Nucleus accumbens (tissue), 56 donors: ENCODE measurements at places on chromosomes 2 and 18.

DNA sequence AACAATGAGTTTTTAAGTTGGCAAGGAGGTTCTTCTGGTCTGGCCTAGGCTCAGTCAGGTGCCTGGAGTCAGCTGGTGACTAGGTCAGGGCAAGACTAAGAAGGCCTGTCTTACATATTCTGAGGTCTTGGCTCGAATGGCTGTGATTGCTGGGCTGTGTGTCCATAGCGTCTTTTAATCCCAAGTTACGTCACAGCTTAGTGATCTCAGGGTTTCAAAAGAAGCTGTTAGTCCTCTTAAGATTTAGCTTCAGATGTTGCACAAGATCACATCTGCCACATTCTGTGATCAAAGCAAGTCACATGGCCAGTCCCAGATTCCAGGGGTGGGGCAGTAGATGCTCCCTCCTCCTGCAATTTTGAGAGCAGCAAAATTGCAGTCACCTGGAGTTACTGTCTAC, 61.3 kb downstream of the PKP4 start:
- no peak for DNase-seq

- peak; percentile 30 for DNase-seq
These were observed 109.6 kb downstream of the SH3RF3 start for GRCh38 chr2:109238580-109238979.

GRCh38 chr18:49045585-49045984, 94.8 kb upstream of the SMAD7 start:
- DNase-seq = no peak

GRCh38 chr2:219916726-219917440, 289.5 kb downstream of the SLC4A3 start:
- no peak for DNase-seq

- no peak for DNase-seq
These were observed 305.9 kb upstream of the SALL3 start for GRCh38 chr18:78673516-78674321.

DNA sequence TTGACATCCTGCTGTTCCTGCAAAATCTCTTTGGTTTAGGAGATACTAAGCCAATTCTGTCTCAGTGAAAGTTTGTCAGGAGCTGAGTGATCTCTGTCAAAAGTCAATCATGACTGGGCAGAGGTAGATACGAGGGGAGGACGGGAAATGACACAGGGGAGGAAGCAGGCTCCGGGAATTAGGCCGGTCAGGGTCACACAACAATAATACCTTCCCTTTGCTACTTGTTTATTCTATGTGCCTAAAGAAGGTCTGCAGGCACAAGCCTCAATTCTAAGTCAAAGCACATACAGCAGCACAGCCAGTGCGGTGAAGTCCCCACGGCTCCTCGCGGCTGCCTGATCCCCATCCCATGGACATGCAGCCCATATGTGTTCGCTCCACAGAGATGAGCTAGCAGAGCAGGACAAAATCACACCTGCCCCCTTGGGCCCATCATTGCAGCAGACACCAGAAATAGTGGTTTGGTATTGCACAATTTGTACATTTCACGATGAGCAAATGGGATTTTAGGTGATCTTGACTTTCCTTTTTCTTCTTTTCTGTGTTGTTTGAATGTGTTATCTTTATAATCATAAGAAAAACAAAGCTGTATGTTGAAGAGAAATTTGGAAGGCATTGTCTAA, 141.4 kb downstream of the VAPA start:
- no peak for DNase-seq

- DNase-seq = no peak
These were observed 60.5 kb downstream of the SMCHD1 start for GRCh38 chr18:2715990-2716389.

- DNase-seq = no peak
These were observed 50.5 kb upstream of the PXDN start for GRCh38 chr2:1794821-1795220.

GRCh38 chr2:25342372-25343186, 854 bp upstream of the DNMT3A start:
- DNase-seq = peak; percentile 53

GRCh38 chr2:218406949-218407618, 7.4 kb downstream of the CTDSP1 start:
- DNase-seq = peak; percentile 41

DNA sequence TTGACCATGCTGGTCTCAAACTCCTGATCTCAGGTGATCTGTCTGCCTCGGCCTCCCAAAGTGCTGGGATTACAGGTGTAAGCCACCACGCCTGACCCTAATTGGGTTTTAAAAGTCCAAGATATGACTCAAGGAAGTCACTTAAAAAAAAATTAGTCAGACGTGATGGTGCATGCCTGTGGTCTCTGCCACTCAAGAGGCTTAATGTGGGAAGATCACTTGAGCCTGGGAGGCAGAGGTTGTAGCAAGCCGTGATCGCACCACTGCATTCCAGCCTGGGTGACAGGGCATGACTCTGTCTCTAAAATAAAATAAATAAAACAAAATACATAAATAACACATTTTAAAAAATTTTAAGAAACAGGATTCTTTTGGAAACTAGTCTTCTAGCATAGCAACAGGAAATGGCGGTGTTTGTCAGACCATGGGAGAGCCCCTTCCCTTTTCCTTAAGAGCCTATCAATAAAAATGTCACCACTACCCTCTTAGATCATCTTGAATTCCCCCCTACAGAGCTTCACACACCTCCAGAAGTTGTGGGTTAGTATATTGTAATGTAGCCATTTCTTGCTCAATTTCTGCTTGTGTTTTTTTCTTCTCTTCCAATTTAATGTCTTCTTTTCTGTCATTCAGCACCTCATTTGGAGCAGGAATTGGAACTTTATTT, 20.1 kb downstream of the SFT2D3 start:
- no peak for DNase-seq

DNA sequence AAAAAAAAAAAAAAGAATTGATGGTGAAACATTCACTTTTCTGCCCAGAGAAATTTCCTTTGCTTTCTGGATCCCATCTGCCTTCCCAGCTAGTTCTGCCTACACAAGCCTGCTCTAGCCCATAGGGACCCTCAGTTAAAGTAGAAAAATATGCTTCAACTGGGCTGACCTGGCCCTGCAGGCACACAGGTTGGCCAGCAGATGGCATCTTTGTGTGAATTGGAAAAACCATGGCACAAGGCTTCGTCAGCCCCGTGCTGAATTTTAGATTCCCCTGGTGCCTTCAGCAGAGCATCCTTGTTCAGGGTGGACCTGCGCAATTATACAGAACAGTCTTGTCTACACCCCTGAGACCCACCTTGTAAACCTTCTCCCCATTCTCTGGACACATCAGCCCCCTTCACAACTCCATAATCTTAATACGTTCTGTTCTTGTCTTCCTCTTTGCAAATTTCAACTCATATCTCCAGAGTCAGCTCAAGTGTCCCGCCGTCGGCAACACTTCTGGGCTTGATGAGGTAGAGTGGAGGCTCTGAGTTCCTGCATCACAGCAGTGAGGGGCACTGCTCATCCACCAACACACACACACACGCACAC, 114.5 kb downstream of the INSIG2 start:
- no peak for DNase-seq

DNA sequence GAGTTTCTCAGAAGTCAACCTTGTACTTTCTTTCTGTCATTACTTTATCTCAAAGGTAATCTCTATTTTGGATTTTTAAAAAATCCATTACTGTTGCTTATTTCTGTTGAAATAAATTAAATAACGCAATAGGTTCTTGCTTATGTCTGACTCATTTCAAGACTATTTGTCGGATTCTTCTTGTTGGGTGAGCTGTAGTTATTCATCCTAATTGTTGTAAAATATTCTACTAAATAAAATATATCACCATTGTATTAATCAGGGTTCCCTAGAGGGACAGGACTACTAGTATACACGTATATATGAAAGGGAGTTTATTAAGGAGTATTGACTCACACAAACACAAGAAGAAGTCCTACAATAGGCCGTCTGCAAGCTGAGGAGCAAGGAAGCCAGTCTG, 403.9 kb upstream of the CYRIA start:
- no peak for DNase-seq

DNA sequence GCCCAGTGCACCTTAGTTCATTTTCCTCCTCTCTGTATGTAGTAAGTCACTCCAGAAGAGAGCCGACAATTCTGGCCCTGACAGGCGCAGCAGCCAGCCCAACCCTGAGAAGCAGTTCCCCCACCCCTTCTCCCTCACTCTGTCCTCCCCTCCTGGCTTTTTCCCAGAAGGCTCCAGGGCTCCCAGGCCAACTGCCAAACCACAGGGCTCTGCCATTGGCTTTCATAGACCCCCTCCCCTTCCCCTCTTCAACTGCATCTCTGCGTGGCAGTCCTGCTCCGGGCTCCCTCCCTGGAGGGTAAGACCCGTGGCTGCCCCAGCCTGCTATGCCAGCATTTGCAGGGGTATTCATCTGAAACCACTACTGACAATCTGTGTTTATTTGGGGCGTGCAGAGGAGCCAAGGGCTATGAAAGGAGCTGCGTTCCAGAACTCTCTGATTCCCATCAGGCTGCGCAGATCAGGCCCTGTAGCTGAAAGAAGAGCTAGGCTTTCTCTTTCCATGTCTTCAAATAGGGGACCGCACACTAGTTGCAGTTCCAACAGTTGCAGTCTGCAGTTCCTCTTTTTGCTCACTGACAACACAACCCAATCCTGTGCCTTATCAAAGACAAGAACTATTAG, 388.6 kb upstream of the TNP1 start:
- DNase-seq = peak; percentile 67

- no peak for DNase-seq
These were observed 98.9 kb upstream of the GLS start for GRCh38 chr2:190781604-190782198.

DNA sequence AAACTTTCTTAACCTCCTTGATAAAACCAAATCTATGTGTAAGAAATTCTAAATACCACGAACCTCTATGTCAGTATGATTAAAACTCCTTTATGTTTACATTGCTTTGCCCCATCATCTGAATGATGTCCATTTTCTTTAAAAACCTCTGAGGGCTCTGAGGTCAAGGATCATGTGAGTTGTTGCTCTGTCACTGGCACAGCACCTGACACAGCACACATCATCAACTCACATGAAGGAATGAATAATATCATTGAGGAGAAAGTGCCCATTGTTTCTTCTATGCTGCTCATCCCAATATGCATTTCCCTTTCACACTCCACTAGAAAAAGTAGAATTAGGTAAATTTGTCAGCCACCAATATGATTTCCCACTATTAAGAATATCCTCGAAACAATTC, 1178.7 kb upstream of the NRXN1 start:
- DNase-seq = no peak

GRCh38 chr2:130765464-130765863, 10.1 kb downstream of the AMER3 start:
- DNase-seq = no peak

GRCh38 chr18:44507729-44508325, 172.9 kb upstream of the SETBP1 start:
- DNase-seq = no peak

GRCh38 chr2:67503066-67503795, 106.1 kb downstream of the ETAA1 start:
- no peak for DNase-seq

DNA sequence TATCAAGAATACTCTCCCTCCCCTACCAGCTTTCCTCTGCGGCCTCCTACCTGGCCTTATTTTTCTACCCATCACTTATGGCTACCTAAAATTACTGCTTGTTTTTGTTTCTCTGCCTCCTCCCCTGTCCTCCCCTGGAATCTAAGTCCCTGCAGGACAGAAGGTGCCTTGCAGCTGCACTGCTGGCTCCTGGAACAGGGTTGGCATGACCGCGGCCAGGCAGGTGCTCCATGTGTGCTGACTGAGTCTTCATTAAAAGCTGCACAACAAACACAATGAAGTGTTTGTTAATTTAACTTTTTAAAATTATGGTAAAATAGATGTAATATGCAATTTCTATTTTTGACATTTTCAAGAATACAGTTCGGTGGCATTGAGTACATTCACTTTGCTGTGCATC, 171.9 kb upstream of the FHL2 start:
- DNase-seq = no peak

DNA sequence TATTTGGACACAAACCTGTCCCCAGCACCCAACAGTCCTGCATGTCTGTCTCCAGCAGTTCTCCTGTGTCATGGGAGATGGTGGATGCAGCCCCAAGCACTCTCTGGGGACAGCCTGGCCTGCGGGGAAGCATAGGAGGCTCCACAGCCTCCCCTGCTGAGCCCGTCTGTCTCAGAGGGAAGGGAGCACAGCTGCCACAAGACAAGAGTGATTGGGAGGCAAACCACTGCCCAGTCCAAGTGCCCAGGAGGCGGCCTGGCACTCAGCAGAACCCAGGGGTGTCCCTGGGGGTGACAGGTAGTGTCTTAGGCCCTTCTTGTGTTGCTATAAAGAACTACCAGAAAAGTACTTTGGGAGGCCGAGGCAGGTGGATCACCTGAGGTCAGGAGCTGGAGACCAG, 211.2 kb upstream of the MYT1L start:
- no peak for DNase-seq

DNA sequence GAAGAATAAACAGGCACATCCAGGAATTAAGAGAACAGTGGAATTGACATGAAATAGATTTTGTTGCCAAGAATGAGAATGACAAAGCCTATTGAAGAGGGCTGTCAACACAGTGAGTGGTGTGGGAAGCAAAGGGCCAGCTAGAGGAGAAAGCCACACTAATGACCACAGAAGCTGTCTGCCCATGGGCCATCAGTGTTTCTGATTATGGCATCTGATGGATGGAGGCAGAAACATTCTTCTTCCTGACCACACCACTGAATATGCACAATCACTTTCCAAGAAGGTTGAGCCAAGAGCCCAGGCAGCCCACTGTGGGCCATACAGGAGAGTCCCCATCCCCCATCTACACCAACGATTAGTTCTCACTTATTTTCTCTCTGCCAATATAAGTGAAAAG, 146.0 kb upstream of the SH3BP4 start:
- no peak for DNase-seq

GRCh38 chr18:70074116-70074515, 126.4 kb upstream of the CD226 start:
- DNase-seq = no peak

- no peak for DNase-seq
These were observed 287.6 kb upstream of the LRRTM1 start for GRCh38 chr2:80592106-80592505.

DNA sequence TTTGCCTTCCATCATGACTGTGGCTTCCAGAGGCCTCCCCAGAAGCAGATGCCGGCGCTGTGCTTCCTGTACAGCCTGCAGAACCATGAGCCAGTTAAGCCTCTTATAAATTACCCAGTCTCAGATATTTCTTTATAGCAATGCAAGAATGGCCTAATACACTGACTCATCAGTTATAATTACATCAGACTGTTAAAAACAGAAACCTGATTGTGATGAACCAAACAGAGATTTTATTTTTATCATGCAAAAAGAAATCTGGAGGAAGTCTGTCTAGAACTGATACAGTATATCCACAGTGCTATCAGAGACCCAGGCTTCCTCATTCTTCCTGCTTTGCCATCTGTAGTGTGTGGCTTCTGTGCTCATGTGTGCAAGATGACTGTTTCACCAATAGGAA, 93.4 kb upstream of the MEX3C start:
- DNase-seq = no peak

- no peak for DNase-seq
These were observed 49.6 kb downstream of the ARHGAP25 start for GRCh38 chr2:68784188-68784587.

- DNase-seq = no peak
These were observed 89.5 kb upstream of the LMAN1 start for GRCh38 chr18:59448546-59448945.
